Activated naive CD8-positive, alpha-beta T cell treated with anti-CD3 and anti-CD28 coated beads for 36 hours (primary cell): ENCODE measurements at places on chromosomes 11 and 22. TPM values are rescaled to one million over a fixed set of nuclear protein-coding genes. Genes with fewer than 3 reads are reported as not detected.
A peak's percentile ranks its signal among the peaks of the same experiment; 100 is the strongest.

DNA sequence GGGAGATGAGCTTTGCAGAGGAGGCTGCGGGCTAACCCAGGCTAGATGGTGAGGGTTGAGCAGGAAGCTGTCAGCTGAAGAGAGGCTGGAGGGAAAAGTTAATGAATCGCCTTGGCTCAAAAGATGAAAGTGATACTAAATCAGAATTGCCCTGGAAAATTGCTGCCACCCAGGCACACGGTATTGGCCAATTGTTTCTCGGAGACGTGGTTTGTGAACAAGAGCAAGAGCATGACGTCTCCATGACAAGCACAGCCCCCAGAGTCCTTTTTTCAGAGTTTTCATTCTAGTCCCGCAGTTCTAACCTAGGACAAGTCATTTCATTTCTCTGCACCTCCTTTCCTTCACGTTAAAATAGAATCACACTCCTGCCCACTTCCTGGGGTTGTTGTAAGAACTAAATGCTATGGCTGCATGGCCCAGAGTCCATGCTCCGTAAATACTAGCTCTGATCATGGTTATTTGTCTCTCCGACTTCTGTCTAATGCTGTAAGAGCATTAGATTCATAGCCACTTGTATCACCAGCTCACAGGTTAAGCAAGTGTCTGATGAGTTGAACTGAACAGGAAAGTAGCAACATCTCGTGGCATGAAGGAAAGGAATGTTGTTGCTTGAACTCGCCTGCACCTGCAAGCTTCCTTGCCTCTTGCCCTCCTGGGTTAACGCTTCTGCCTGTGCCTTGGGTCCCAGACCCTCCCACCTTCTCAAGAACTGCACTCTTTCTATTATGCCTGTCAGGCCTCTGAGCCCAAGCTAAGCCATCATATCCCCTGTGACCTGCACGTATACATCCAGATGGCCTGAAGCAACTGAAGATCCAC is 33.8 kb upstream of the NUP50 start:
- no peaks in the 10 kb centered on the region for H3K27me3 ChIP-seq
- H3K36me3 ChIP-seq: peaks cover 24% of the 10 kb centered on the region
- H3K27ac ChIP-seq: peak overlapping the region; percentile 77

SAA1 gene
- not detected for total RNA-seq

TEX54 gene
- total RNA-seq: not detected

- H3K27ac ChIP-seq: no peak overlapping the region
- no peak overlapping the region for H3K4me3 ChIP-seq
- no peaks in the 10 kb centered on the region for H3K27me3 ChIP-seq
- no peaks in the 10 kb centered on the region for H3K4me1 ChIP-seq
Measured at GRCh38 chr11:132337819-132338416, 967.5 kb downstream of the NTM start.

RAG2 gene
- total RNA-seq: not detected

DNA sequence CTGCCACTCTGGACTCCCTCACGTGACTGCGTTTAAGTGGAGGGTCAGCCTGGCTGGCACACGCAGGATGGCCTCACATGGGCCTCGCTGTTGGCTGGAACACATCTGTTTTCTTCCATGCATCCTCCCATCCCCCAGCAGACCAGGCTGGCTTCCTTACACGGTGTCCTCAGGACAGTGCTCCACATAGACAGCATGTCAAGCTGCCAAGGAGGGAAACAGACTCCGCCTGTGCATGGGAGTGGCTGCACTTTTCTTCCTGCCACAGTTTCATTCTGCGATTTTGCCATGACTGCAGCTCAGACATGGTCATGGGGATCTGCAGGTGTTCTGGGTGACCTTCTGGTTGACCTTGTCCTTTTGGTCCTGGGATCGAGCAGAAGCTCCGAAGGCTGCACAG is 344.2 kb downstream of the SHANK2 start:
- H3K27ac ChIP-seq: no peak overlapping the region
- H3K36me3 ChIP-seq: no peaks in the 10 kb centered on the region
- H3K4me1 ChIP-seq: no peaks in the 10 kb centered on the region
- DNase-seq: no peak
- peaks cover 19% of the 10 kb centered on the region for H3K27me3 ChIP-seq

PITPNM1 gene
- total RNA-seq: 56.4 TPM

KRTAP5-7 gene
- not detected for total RNA-seq

GPR83 gene
- total RNA-seq: not detected

GRCh38 chr22:48758881-48759875 is 1068.5 kb downstream of the BRD1 start:
- H3K4me1 ChIP-seq: no peaks in the 10 kb centered on the region
- H3K27me3 ChIP-seq: peaks cover 5% of the 10 kb centered on the region
- no peak for DNase-seq
- H3K27ac ChIP-seq: no peak overlapping the region
- no peak overlapping the region for H3K4me3 ChIP-seq

DNA sequence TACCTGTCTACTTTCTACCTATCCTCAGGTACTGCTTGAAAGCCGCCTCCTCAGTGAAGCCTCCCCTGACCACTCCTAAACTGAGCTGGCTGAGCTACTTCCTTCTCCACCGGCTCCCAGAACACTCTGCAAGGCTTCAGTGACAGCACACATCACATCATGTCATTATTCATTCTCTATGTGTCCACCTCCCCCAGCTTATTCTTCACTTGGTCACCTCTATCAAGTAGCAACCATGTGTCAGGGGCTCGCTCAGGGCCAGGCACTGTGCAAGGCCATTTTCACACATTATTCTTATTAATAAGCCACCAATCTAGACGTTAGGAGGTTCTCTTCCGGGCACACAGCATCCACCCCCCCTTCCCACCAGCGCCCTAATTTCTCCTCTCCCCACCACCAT is 3.7 kb upstream of the ELFN2 start:
- no peak for DNase-seq
- peaks cover 4% of the 10 kb centered on the region for H3K36me3 ChIP-seq
- H3K27me3 ChIP-seq: peaks cover 36% of the 10 kb centered on the region
- H3K4me3 ChIP-seq: no peak overlapping the region
- H3K4me1 ChIP-seq: peaks cover 27% of the 10 kb centered on the region
- no peak overlapping the region for H3K27ac ChIP-seq

DNA sequence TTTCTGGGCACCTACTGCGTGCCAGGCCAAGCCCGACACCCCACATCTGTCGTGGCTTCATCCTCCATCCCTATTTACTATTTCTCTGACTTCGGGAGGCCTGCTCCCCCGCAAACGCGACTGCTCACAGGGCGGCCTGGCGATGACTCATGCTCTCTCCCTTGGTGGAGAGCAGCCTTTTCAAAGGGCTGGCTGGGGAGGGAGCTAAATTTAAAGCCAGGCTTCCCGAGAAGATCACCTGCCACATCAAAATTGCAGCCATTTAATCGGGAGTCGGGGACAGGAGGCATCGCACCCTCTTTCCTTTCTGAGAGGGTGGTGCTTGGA is 24.9 kb upstream of the SHISAL1 start:
- DNase-seq: peak; percentile 30
- no peak overlapping the region for H3K27ac ChIP-seq
- peaks cover 5% of the 10 kb centered on the region for H3K27me3 ChIP-seq
- no peaks in the 10 kb centered on the region for H3K36me3 ChIP-seq

DNAJB7 gene
- not detected for total RNA-seq

SEC14L2 gene
- 9.4 TPM for total RNA-seq

BTG4 gene
- total RNA-seq: 0.30 TPM

CRYBB1 gene
- not detected for total RNA-seq

- no peak overlapping the region for H3K27ac ChIP-seq
- peaks cover 2% of the 10 kb centered on the region for H3K36me3 ChIP-seq
- H3K27me3 ChIP-seq: no peaks in the 10 kb centered on the region
- H3K4me1 ChIP-seq: no peaks in the 10 kb centered on the region
- H3K4me3 ChIP-seq: no peak overlapping the region
Measured at GRCh38 chr22:42814215-42814614, 42.9 kb downstream of the ARFGAP3 start.

NOX4 gene
- total RNA-seq: not detected

RAC2 gene
- total RNA-seq: 518 TPM

GRCh38 chr11:44524751-44525201 is 40.7 kb upstream of the CD82 start:
- peaks cover 32% of the 10 kb centered on the region for H3K27me3 ChIP-seq
- DNase-seq: no peak
- H3K4me1 ChIP-seq: peaks cover 11% of the 10 kb centered on the region
- H3K4me3 ChIP-seq: no peak overlapping the region
- no peak overlapping the region for H3K27ac ChIP-seq
- H3K36me3 ChIP-seq: no peaks in the 10 kb centered on the region

DNA sequence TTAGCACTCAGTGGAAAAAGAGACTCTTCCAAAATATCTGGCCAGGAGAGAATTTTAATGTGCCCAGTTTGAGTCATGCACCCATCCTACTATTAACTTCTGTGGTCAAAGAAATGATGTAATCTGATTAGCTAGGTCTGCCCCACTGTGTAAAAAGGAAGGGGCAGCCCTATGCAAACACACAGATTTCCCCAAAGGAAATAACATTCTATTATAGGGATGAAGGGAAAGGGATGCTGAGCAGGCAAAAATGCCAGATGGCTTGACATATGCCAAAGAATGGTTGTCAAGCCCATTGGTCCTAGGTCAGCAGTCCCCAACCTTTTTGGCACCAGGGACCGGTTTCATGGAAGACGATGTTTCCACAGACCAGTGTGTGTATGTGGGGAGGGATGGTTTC is 43.3 kb upstream of the PAK1 start:
- no peak overlapping the region for H3K4me3 ChIP-seq
- H3K27me3 ChIP-seq: no peaks in the 10 kb centered on the region
- no peak for DNase-seq
- no peak overlapping the region for H3K27ac ChIP-seq

- no peaks in the 10 kb centered on the region for H3K36me3 ChIP-seq
- no peaks in the 10 kb centered on the region for H3K4me1 ChIP-seq
- no peaks in the 10 kb centered on the region for H3K27me3 ChIP-seq
- H3K27ac ChIP-seq: no peak overlapping the region
- H3K4me3 ChIP-seq: no peak overlapping the region
Measured at GRCh38 chr11:91133361-91133760, 910.5 kb upstream of the CHORDC1 start.

- H3K4me1 ChIP-seq: peaks cover 21% of the 10 kb centered on the region
- peak within 1 kb of the TSS; percentile 32 for H3K27ac ChIP-seq
- no peaks in the 10 kb centered on the region for H3K36me3 ChIP-seq
- DNase-seq: no peak
Measured at GRCh38 chr11:66546368-66546965, at the start of gene ACTN3. ACTN3 (plus strand) TSS chr11:66546903; CDS start chr11:66546938, 35 bp downstream.

GRCh38 chr11:116422956-116423600 is 349.7 kb downstream of the BUD13 start:
- H3K27ac ChIP-seq: no peak overlapping the region
- H3K27me3 ChIP-seq: peaks cover 12% of the 10 kb centered on the region

INS gene
- not detected for total RNA-seq

GRCh38 chr22:21626073-21626734 is 3.6 kb downstream of the YDJC start:
- DNase-seq: no peak
- peaks cover 25% of the 10 kb centered on the region for H3K36me3 ChIP-seq
- H3K27me3 ChIP-seq: no peaks in the 10 kb centered on the region
- H3K4me3 ChIP-seq: peak overlapping the region; percentile 40
